Sciatic nerve (tissue), 2 donors: ENCODE measurements at places on chromosomes 16 and 17. TPM values are rescaled to one million over a fixed set of nuclear protein-coding genes. Genes with fewer than 3 reads are reported as not detected.

The ACSM2A gene
- not detected for total RNA-seq

The MAZ gene
- 123 TPM for total RNA-seq

The PIRT gene
- total RNA-seq, result not detected

The SPECC1 gene
- 53.6 TPM for total RNA-seq

The CTRB1 gene
- 2.7 TPM for total RNA-seq

The ZFP3 gene
- total RNA-seq, result 6.6 TPM
